T-helper 1 cell (primary cell): ENCODE measurements at places on chromosomes 1 and 21.

DNA sequence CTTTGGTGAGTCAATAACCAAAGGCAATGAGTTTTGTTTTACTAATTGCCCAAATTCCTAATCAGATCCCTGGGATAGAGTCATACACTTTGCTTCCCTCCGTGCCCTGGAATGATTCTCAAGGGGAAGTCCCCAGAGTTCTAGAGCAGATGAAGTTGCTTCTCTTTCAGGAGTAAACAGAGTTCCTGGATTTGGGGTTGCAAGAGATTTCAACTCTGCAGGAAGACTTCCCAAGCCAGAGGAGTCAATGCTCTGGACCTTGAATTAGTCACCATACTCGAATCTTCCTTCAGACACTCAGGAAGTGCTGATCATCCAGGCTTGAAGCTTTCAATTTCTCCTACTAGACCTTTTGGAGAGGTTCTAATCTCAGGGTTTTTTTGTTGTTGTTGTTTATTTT lies 39.6 kb downstream of the FCER1A start:
- no peak for DNase-seq

GRCh38 chr1:117615474-117615873 lies 9.6 kb downstream of the TENT5C start:
- DNase-seq = no peak

DNA sequence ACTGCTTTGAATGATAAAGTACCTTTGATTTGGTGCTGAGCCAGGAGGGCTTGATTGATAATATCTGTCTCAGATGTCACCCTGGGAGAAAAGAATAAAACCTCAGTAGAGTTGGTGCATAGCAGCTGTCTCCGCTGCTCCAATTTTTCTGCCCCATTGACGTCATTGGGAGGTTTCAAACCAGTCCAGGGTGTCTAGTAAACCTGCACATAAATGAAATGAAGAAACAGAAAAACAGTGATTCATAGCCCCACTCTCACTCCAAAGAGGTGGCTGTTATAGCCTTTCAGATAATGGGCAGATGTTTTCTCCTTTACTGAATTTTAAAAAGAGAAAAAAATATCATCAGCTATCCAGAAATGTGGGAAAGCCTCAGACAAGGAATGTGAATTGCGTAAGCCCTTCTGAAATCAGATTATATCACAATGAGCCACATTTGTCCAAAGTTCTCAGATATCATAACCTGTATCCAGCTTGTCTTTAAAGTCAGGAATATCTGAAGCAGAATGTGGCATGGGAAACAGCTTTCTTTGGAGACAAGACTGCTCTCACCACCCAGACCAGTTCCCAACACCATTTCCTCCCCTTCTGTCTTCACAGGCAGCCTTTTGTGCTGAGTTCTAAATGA lies 351.3 kb upstream of the SGIP1 start:
- peak; percentile 5 for DNase-seq

DNA sequence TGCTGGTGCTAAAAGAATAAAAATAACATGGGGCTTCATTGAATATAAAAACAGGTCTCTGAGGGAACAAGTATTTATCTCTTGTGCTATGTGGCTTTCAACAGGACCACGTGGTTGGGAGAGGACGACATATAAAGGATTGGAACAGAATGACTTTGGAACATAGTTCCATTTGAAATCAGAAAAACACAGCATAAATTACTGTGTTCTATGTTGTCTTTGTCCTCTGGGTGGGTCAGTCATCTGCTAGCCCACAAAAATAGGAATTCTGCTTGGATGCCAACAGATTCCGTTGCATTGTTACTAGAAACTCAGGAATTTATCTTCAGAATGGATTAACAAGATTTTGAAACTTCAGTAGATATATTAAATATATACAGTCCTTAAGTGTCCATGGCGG lies 5.9 kb downstream of the CEP85 start:
- DNase-seq = no peak

GRCh38 chr1:155008015-155008941 lies 5.7 kb downstream of the ZBTB7B start:
- no peak for DNase-seq

DNA sequence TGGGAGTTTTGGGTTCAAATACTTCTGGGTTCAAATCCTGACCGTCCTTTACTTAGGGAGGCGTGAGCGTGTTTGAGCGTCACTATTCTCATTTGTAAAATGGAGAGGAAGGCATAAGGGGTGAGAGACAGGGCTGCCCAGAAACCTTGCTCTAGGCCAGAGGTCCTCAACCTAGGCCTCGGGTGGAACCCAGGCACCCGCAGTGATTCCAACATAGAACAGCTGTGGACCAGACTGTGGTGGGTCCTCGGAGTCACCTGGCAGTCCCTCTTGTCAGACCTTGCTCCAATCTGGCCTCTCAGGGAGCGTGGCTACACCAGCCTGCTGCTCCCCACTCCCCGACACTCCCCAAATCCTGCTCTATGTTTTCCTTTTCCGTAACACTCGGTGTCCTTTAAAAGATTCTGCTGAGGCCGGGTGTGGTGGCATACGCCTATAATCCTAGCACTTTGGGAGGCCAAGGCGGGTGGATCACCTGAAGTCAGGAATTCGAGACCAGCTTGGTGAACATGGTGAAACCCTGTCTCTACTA lies 116.4 kb downstream of the PGBD5 start:
- DNase-seq = no peak

DNA sequence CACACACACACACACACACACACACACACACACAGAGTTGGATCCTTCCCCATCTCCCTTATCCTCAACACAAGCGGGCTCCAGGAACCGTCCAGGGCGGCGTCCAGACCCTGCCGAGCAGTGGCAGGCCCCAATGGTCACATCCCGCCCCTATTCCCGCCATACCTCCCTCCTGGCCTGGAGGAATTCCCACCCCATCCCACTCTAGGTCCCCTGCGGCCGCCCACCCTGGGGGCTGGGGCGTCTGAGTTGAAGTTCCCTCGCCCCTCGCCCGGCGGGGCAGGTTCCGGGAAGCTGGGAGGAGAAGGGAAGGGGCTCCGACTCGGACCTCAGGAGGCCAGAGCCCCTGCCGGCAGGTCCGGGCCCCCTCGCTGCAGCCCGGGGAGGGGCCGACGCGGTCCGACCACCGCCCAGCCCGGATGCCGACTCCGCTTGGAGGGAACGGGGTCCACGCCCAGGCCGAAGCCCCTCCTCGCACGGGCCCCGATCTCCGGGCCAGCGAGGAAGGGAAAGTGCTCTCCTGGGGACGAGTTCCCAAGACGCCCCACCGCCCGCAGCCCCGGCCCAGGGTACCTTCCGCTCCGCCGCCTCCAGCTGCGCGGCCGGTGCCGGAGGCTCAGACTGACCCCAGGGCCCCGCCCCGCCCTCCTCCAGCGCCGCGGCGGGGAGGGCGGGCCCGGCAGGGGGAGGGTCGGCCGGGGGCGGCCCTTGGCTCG lies at the start of gene RHOC:
TSS of gene RHOC (minus strand) at position 623 of the 716 bp plus-strand sequence. CDS start 3,328 bp downstream, outside the sequence.
- no peak for DNase-seq

GRCh38 chr1:93827633-93828366 lies 51.2 kb downstream of the DNTTIP2 start:
- no peak for DNase-seq

GRCh38 chr1:160800645-160801408 lies 4.9 kb downstream of the LY9 start:
- DNase-seq = no peak

- DNase-seq = no peak
Observed at GRCh38 chr1:104056786-104057185, 307.1 kb downstream of the AMY1C start.

- no peak for DNase-seq
Observed at GRCh38 chr1:74673351-74674111, at the start of gene ERICH3. Gene ERICH3, minus strand, starts transcription at chr1:74673792. Its CDS starts 273 bp downstream, at chr1:74673519.
